NCI-H748 treated with DMSO at 0.1 percent for 48 hours (cell line): ENCODE measurements at places on chromosomes 16 and 17.
A peak's percentile ranks its signal among the peaks of the same experiment; 100 is the strongest.

- DNase-seq = no peak
Measured at GRCh38 chr17:37123941-37124820, 175.4 kb downstream of the AATF start.

- DNase-seq = no peak
Measured at GRCh38 chr17:4472286-4472685, 26.4 kb upstream of the SPNS2 start.

DNA sequence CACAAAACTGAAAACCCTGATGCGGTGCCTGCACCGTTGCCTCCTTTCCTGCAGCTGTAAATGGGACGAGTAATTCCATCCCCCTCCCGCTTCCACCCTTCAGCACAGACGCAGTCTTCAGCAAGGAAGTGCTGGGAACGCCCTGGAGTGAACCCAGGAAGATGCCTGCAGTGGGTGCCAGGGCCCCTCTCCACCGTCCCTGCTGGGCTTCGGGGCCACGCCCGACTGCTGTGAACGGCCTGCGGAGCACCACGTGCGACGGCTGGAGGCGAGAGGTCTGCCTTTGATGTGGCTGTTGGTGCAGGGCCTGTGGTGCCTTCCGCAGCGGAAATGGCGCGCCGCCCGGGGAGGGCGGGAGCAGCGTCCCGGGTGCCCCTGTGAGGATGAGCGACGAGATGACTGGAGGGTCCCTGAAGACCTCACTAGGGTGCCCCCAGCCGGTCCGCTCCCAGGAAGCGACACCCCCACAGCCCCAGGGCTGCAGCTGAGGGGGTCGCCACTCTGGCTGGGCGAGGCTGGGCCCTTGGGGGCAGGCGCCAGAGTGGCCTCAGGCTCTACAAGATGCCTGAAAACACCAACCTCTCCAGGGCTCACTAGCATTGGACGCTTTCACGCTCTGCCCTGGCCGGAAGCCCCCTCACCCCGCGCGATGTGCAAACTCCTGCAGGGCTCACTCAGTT is 749 bp upstream of the MC1R start:
- peak; percentile 36 for DNase-seq

DNA sequence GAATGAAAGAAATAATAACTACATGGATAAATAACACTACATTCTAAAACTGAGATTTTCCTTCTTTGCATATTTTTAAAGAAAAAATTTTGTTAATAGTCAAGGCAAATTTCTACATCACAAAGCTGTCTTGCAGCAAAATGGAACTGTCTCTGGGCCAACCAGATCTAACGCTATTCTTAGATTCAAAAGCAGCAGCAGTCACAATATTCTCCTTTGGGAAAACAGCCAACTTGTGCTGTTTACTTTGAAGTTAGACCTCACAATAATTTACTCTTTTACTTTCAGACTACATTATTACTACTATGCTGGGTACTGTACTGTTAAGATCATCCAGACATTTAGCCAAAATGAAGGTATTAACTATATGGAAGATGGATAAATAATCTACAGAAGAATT is 189.1 kb downstream of the CEP112 start:
- no peak for DNase-seq

- no peak for DNase-seq
Measured at GRCh38 chr16:89359264-89360147, 130.9 kb downstream of the ANKRD11 start.

GRCh38 chr17:39700148-39700987 is 504 bp downstream of the ERBB2 start:
- DNase-seq = no peak

GRCh38 chr17:29571883-29572681 is 3.6 kb downstream of the TP53I13 start:
- no peak for DNase-seq

DNA sequence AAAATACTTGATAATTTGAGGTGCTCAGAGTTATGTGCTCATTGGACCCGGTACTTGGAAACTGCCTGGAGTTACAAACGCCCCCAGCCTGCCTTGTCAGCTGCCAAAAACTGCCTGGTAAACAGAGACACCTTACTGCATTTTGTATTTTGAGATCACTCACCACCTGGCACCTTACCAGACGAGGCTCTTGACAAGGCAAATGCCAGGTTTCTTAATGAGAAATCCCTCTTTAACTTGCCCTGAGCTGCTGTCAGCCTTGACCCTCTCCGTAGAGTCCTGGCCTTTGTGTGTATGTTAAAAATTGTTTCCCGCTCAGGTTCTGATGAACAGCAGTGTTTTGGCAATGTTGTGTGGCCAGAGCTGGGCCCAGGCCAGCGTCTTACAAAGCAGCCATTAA is 28.8 kb downstream of the SYT17 start:
- DNase-seq = no peak

GRCh38 chr17:4573669-4574068 is 10.7 kb upstream of the SMTNL2 start:
- DNase-seq = no peak

DNA sequence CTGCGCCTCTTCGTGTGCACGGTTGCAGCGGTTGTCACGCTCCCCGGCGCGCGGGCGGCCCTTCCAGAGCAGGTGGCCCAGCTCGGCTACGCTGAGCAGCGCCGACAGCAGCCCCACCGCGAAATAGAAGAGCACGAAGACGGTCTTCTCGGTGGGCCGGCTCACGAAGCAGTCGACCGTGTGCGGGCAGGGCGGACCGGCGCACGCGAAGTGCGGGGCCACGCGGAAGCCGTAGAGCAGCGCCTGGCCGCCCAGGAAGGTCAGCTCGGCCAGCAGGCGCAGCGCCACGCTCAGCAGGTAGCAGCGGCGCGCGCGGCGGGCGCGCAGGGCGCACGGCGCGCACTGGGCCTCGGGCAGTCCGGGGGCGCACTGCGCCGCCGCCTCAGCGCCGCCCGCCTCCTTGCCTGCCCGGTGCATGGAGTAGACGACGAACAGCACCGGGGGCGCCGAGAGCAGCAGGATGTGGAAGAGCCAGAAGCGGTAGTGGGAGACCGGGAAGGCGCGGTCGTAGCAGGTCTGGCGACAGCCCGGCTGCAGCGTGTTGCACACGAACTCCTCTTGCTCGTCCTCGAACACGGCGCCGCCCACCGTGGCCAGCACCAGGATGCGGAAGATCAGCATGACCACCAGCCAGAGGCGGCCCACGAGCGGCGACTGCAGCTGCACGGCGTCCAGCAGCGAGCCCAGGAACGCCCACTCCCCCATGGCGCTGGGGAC is 1.3 kb downstream of the GJD3 start:
- DNase-seq = no peak

DNA sequence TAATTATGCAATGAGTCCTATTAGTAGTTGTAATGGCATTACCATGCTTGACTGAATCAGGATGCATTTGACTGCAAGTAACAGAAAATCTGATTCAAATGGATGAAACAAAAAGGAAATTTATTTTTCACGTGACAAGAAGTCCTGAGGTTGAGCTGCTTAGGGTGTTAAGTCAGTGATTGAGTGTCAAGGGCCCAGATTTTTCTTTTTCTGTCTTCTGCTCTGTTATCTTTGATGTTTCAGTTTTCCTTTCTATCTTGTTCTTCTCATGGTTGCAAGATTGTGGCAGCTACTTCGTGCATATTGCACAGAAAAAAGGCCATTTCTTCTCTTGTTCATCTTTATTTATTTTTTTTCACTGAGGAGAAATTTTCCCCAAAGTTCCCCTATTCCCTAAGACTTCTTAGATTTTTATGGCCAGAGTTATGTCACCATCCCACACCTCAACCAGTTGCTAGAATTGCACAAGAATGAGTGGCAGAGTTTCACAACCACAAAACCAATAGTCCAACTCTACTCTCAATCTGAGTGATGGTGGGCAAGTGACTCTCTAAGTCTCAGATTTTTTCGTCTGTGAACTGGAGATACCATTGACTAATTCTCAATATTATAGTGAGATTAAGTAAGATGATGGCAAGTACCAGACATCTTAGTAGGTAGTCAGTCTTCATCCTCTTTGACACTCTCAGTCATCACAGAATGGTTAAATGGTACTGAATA is 15.7 kb upstream of the GPR139 start:
- DNase-seq = no peak

DNA sequence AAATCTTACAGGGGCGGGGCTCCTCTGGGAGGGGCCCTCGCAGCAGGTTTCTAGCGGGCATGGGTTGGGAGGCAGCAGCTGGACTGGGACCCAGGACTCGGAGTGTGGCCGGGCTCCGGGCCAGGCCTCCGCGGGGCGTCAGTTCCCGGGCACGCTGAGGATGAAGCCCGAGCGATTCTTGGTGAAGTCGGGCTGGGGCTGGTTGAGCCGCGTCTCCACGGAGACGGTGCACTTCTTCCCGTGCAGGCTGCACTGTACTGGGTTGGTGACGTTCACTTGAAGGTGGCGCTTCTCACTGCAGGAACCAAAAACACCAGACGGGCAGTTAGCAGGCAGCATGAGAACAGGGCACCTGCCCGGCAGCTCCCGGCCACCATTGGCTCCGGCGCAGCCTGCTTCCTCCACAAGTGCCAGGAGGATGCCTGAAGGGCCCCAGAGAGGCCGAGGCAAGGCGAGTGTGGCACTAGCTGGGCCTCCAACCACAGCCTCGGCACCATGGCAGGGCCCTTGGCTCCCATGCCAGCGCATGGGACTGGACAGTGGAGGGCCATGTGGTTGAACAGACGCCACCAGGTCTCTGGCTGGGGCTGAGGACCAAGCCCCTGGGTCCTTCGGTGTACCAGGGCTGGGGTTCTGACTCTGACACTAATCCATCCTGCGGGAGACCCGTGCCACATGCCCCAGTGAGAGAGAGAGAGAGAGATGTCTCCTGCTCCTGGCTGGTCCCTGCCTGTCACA is 8.0 kb downstream of the CDK5R1 start:
- peak; percentile 20 for DNase-seq

DNA sequence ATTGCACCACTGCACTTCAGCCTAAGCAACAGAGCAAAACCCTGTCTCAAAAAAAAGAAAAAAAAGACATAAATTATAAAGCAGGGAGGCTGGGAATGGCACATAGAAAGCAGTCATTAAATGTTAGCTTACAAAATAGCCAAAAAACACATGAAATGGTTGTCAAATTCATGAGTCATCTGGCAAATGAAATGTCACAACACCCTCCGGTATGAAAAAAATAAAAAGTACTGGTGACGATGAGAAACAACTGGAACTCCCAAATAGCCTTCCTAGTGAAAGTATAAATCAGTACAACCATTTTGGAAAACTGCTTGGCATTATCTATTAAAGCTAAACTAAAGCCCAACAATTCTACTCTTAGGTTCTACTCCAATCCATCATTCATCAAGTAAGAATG is 3.5 kb upstream of the KATNB1 start:
- no peak for DNase-seq

- no peak for DNase-seq
Measured at GRCh38 chr17:28892024-28892423, 5.5 kb downstream of the FLOT2 start.

- DNase-seq = no peak
Measured at GRCh38 chr17:79221597-79221996, 147.0 kb downstream of the ENGASE start.

- peak; percentile 37 for DNase-seq
Measured at GRCh38 chr16:7025616-7026190, 306.9 kb upstream of the RBFOX1 start.

GRCh38 chr17:62093188-62094155 is 28.4 kb upstream of the MED13 start:
- DNase-seq = no peak

- no peak for DNase-seq
Measured at GRCh38 chr16:919658-920050, 51.1 kb downstream of the LMF1 start.

DNA sequence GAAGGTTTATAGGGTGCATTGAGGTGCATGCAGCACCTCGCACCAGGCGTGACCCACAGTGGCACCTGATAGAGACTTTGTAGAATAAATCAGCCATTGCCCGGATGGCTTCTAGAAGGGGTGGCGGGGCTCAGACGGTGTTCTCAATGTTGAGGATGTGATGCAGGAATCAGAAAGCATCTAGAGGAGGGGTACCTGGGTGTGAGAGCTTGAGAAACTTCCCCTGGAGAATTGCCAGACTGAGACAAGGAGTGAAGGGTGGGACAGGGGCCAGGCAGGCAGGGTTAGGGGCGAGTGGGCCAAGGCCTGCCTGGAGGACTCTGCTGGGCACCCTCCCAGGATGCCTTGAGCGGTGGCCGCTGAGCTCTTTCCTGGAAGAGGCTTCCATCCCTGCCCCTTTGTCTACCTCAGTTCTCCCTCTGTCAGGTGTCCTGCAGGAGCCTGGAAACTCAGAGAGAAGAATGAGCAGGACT is 9.3 kb upstream of the ADGRG1 start:
- no peak for DNase-seq

DNA sequence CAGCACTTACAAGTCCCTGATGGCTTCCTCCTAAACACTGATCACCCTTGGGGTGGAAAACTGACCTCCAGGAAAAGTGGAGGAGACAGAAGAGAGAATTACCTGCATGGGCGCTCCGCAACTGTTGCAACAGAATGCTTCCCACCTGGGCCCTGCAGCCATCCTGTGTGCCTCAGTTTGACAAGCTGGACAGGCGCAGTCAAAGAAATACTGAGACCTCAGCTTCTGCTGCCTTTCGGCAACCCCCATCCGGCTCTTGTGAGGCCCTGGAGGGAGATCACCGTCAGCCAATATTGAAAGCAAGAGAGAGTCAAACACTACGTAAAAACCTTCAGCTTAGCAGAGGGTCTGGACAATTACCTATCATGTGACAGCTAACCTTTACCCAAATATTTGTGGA is 24.8 kb downstream of the SERPINF1 start:
- no peak for DNase-seq

DNA sequence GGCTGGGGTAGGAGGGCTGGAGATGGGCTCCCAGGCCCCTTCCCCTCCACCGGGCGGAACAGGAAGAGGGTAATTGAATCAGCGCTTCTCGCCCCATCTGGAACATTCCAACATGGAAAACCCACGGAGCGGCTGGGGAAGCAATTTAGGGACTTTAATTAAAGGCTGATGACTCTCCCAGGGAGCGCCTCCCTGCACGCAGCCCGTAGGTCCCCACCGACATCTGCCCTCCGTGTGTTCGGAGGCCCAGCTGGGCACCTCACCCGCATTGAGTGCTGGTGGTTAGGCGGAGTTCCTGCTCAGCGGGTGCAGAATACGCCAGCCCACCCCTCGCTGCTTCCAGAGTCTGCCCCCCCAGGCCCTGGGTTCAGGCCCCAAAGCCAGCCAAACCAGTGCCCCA is 10.0 kb downstream of the HS3ST6 start:
- DNase-seq = no peak

- DNase-seq = peak; percentile 36
Measured at GRCh38 chr16:56729735-56730662, at the start of gene NUP93. Gene NUP93 (plus strand): TSS chr16:56730129. CDS start chr16:56748248, 18,119 bp downstream.

DNA sequence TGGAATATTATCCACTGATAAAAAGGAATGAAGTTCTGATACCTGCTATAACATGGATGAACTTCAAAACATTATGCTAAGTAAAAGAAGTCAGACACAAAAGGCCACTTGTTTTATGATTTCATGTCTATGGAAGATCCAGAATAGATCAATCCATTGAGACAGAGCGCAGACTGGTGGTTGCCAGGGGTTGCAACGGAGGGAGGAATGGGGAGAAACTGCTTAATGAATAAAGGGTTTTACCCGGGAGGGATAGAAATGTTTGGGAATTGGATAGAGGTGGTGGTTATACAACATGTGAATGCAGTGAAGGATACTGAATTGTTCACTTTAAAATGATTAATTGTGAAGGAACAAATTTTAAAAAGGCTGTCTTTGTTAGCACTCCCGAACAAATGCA is 30.2 kb downstream of the WDR59 start:
- DNase-seq = no peak

- DNase-seq = no peak
Measured at GRCh38 chr16:4594433-4595410, 20.0 kb downstream of the UBALD1 start.

GRCh38 chr17:45043813-45044540 is 7.5 kb downstream of the DCAKD start:
- DNase-seq = no peak

- DNase-seq = no peak
Measured at GRCh38 chr17:29063992-29064391, 21.1 kb downstream of the PIPOX start.

- no peak for DNase-seq
Measured at GRCh38 chr16:31002250-31002700, 8.2 kb downstream of the STX1B start.
